ENCODE measurements at places on chromosomes 7 and 10.

DNA sequence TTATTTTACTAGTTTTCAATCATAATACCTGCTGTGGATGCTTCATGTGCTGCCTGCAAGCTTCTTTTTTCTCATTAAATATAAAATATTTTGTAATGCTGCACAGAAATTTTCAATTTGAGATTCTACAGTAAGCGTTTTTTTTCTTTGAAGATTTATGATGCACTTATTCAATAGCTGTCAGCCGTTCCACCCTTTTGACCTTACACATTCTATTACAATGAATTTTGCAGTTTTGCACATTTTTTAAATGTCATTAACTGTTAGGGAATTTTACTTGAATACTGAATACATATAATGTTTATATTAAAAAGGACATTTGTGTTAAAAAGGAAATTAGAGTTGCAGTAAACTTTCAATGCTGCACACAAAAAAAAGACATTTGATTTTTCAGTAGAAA lies 103.0 kb downstream of the PTEN start:
- DNase-seq, result no peak

GRCh38 chr10:111956841-111957240 lies 226.7 kb downstream of the GPAM start:
- no peak for DNase-seq

- no peak for DNase-seq
Observed at GRCh38 chr7:134752006-134752760, 27.3 kb upstream of the CALD1 start.

DNA sequence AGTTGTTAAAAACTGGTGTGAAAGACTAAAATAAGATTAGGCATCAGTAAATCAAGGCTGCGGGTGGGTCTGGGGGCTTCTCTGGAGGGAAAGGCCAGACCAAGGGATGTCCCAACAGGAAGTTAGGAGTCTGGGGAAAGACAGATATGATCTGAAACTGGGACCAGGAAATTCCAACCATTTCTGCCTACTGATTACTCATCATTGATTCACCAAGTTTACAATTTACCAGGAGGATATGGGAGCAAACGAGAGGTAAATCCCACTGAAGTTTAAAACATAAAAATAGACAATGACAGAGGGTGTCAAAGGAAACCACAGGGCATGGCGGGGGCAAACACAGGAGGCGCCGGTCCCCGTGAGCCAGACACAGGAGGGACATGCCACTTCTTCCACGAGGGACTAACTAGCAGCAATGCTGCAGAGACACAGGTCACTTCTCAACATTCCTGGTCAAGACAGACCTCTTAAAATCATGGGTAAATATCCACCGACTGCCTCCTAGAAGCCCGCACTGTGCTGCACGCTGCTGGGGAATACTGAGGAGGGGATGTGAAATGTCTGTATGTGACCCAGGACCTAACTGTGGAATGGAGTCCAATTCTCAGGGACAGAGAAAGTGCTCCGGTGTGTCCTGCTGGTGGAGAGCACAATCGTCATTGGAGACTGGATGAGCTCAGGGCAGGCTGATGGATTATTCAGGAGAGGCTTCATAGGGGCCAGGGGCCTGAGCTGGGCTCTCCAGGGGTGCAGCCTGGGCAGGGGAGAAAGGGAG lies 153.4 kb upstream of the KLF14 start:
- DNase-seq, result no peak

DNA sequence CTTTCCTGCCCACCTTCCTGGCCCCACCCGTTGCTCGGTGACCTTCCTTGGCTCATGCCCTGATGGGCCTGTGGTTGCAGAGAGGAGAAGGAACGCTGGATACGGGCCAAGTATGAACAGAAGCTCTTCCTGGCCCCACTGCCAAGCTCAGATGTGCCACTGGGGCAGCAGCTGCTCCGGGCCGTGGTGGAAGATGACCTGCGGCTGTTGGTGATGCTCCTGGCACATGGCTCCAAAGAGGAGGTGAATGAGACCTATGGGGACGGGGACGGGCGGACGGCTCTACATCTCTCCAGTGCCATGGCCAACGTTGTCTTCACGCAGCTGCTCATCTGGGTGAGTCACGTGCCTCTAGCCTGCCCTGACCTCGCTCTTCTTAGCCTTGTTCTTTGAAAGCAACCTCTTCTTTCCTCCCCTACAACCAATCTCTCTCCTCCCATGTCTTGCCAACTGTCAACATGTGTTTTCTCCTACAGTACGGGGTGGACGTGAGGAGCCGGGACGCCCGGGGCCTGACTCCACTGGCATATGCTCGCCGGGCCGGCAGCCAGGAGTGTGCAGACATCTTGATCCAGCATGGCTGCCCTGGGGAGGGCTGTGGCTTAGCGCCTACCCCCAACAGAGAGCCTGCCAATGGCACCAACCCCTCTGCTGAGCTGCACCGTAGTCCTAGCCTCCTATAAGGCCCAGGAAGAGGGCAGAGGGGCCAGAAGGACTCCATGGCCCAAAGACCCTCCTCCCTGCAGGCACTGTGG lies 24.1 kb downstream of the GBX1 start:
- DNase-seq, result no peak
